ENCODE measurements at places on chromosomes 16 and 17.

DNA sequence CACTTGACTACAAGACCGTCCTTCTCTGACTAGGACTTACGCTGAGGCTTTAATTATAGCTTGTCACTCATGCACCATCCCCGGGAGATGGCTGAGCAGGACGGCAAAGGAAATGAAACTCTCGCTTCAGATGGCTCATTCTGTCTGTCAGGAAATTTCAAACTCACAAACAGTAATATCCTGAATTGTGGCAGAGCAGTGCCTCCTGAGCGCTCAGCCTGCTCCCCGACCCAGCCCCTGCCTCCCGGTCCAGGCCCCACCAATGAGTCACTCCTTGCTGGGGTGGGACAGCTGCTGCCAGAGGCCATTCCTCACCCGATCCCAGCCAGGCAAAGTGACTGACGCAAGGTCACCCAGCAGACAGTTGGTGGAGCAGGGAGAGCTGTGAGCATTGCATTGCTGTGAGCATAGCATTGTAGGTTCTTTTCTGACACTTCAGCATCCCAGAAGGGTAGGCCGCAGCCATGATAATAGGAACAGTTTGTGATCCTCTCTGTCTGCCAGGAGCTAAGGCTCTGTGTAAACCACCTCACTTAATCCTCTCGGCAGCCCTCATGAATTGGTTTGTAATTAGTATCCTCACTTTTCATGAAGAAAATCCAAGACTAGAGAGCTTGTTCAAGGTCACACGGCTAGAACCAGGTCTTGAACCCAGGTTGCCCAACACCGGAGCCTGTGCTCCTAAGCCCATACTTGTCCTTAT lies 20.9 kb downstream of the CCDC182 start:
- no peak for DNase-seq

DNA sequence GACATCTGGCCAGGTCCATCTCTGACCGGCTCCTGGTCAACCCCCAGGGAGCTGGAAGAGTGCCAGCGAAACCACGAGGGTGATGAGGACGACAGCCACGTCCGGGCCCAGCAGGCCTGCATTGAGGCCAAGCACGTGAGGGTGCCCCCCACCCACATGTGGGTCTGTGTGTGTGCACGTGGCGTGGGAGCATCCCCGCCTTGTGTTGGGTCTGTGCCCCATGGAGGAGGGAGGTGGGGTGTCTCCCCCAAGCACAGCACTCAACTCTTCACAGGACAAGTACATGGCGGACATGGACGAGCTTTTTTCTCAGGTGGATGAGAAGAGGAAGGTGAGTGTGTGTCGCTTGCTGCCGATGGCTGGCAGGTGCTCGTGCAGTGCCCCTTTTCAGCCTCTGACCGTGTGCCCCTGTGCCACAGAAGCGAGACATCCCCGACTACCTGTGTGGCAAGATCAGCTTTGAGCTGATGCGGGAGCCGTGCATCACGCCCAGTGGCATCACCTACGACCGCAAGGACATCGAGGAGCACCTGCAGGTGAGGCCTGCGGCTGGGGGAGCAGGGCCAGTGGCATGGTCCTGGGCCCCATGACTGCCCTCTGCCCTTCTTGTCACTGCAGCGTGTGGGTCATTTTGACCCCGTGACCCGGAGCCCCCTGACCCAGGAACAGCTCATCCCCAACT lies 1.7 kb downstream of the STUB1 start:
- DNase-seq = no peak

DNA sequence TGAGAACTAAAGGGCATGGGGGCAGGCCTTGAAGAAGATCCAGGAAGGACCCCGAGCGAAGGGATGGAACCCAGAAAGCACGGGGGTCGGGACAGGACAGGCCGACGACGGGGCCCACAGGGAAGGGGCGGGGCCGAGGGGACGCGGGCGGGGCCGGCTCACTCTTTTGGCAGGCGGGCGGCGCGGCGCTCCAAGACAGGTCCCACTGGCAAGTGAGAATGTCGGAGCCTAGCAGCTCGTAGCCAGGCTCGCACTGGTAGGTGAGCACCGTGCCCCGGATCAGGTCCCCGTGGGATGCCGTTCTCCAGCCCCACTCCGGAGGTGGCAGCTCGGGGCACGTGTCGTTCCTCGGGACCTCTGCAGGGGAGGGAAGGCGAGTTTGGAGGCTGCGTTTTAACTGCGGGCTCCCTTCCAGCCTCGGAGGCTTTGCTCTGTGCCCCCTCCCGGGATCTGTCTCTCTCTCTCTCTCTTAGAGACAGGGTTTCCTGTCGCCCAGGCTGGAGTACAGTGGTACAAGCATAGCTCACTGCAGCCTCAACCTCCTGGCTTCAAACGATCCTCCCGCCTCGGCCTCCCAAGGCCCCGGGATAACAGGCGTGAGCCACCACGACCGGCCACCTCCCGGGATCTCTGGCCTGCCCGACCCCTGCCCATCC lies 13.7 kb upstream of the CDIPT start:
- DNase-seq = no peak

- DNase-seq = no peak
Measured at GRCh38 chr16:70746708-70747424, 54.1 kb downstream of the VAC14 start.

DNA sequence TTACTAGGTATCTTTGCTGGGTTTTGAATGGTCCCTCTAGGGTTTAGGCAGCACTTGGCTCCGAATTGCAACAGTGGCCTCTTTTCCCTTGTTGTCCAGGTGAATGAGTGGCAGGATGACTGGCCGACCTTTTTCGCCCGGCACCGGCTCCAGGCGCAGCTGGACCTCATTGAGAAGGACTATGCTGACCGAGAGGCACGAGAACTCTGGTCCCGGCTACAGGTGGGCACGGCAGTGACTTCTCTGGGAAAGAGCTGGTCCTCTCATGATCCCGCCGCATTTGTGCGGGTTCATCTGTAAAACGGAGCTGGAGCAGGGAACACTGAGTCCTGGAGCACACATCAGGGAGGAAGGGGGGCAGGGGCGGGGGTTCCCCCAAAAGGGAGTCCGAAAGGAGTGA lies 3.1 kb upstream of the TBCD start:
- DNase-seq = no peak

- DNase-seq = no peak
Measured at GRCh38 chr17:31564883-31565301, 173.4 kb downstream of the RAB11FIP4 start.

GRCh38 chr17:42180922-42181850 lies at the start of gene KCNH4:
Gene KCNH4, minus strand, starts transcription at chr17:42181142. Its CDS starts 197 bp downstream, at chr17:42180945.
- DNase-seq = peak; percentile 79

- DNase-seq = no peak
Measured at GRCh38 chr17:32446949-32447348, 2.6 kb downstream of the PSMD11 start.

DNA sequence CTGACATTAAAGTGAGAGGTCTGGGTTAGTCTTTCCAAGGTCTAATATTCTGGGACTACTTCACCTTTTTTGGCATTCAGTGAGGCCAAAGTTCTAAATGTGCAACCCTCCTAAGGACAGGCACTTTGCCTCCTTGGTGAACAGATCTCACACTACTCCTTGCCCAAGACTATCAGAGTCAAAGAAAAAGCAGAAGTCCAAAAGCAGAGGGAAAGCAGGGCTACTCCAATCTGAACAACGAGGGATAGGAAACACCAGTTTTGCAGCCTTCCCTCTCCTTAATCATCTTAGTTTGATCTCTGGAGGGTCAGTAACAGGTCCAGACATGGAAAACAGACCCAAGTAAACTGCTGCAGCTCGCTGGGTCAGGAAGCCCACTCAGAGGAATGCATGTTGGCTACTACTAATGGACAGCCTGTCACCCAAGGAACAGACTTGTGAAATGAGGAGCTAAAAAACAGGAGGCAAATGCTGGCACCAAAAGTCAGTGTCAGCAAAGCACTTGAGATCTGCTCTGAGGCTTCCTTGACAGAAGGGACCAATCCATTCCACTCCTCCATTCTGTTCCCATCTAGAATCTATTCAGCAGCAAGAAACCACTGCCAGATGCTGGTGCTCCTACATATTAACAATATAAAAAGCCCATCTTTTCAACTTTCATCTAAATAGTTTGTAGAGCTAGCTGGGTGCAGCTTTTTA lies 29.9 kb downstream of the DCUN1D3 start:
- DNase-seq = no peak

- no peak for DNase-seq
Measured at GRCh38 chr16:81128726-81129524, 32.7 kb upstream of the GCSH start.

GRCh38 chr16:56647641-56648431 lies 3.9 kb upstream of the MT1B start:
- no peak for DNase-seq

GRCh38 chr16:12449374-12449773 lies 354.3 kb downstream of the CPPED1 start:
- DNase-seq = no peak

DNA sequence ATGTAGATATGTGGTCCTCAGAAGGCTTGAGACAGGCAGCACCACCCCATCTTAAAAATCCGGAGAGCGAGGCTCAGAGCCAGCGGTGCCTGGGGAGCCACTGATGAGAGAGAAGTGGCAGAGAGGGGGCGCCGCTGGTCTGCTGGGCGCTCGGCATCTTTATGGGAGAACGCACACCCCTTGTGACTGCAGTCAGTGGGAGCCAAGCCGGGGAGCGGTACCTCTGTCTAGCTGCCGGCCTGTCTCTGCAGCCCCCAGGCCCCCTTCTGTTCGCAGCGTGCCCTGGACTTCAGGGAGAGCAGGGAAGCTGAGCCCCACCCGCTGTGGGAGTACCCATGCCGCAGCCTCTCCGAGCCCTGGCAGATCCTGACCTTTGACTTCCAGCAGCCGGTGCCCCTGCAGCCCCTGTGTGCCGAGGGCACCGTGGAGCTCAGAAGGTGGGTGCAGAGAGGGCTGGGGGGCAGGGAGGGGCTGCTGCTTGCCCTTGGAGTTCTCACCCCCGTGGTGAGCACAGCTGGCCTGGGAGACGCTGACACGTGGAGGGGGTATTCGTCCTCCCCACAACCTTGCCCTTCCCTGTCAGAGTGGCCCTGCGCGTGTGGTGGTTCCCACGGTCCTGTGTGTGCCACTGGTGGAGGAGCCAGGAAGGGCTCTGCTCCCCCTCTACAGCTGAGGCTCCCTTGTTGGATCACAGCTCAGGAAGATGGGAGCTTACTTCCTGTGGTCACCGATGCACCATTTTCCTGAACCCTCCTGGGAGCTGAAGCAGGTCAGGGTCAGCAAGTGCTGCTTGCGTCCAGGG lies 44.8 kb downstream of the PRMT7 start:
- DNase-seq = no peak

GRCh38 chr17:76683011-76683755 lies 27.6 kb downstream of the MXRA7 start:
- no peak for DNase-seq

DNA sequence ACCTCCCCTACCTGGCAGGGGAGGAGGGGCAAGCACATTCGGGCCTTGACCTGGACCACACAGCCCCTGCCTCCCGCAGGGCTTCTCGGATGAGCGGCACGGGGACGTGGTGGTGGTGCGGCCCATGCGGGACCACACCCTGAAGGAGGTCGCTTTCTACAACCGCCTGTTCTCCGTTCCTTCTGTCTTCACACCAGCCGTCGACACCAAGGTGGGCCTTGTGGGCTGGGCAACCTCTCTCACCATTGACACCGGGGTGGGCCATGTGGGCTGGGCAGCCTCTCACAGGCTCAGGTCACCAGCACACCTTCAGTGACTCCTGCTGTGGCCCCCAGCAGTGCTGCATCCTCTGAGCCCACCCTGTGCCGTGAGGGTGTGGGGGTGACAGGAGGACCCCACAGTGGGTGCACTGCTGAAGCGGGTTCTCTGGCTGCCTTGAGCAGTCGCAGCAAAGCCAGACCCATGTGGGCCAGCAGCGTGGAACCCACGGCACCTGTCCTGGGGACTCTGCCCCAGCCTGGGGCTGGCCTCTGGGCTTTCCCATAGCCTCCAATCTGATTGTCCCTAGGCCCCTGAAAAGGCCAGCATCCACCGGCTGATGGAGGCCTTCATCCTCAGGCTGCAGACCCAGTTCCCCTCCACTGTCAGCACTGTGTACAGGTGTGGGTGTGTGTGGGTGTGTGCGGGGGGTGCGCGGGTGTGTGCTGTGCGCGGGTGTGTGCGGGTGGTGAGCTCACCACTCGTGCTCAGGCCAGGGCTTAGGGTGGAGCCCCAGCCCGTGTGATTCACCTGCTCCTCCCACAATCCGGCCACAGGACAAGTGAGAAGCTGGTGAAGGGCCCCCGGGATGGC lies 7.5 kb downstream of the CTU2 start:
- no peak for DNase-seq

- no peak for DNase-seq
Measured at GRCh38 chr16:67551972-67552371, 10.4 kb upstream of the CTCF start.

DNA sequence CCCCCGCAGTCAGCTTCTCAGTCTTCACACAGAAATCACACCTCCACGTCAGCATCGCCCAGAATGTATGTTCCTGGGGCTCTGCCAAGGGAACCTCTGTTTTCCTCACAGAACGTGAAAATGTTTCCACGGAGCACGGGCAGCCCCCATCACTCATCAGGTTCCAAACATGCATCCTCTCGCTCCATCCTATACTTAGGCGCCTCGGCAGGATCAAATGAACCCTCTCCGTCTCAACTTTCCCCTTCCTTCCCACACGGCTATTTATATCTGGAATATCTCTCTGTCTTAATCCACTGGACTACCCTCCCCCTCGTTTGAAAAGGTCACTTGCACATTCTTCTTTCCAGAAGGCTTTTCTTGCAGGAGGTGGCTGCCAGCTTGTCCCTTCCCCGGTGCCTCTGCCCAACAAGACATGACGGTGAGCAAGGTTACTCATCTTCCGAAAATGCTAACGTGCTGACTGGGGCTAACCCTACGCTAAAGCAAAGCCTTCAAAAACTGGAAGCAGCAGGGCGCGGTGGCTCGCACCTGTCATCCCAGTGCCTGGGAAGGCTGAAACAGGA lies 21.6 kb downstream of the NXN start:
- no peak for DNase-seq

GRCh38 chr16:50040018-50040417 lies 15.0 kb downstream of the CNEP1R1 start:
- DNase-seq = no peak

DNA sequence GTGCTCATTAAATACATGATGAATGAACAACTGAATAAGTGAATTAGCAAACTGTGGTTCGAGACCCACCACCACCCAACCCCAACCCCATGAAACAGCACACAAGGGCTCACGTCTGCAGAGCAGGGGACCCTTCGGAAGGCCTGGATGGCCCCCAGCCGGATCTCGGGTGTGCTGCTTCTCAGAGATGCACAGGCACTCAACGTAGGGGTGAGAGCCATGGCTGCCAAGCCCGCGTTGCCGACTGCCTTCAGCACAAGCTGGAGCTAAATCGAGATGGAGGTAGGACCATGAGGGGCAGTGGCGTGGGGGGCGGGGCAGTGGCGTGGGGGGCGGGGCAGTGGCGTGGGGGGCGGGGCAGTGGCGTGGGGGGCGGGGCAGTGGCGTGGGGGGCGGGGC lies 93.2 kb downstream of the LITAF start:
- DNase-seq = no peak

DNA sequence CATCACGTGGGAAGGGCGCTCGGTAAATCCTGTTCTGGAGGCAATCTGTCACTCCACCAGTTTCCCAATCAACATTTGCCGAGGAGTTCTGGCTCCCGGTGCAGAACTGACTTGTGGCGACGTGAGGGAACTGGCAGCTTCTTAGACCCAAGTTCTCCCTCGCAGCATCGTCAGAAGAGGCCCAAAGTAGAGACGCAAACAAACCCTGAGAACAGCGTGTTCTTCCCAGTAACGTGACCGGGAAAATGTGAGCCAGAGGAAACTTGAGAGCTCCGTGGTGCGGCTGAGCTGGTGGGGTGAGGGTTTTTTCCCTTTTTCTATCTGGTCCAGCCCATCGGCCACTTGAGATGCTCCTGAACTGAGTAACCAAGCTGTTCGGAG lies 158.9 kb upstream of the CACNG5 start:
- no peak for DNase-seq
